ENCODE measurements at places on chromosomes 5 and 9.

DNA sequence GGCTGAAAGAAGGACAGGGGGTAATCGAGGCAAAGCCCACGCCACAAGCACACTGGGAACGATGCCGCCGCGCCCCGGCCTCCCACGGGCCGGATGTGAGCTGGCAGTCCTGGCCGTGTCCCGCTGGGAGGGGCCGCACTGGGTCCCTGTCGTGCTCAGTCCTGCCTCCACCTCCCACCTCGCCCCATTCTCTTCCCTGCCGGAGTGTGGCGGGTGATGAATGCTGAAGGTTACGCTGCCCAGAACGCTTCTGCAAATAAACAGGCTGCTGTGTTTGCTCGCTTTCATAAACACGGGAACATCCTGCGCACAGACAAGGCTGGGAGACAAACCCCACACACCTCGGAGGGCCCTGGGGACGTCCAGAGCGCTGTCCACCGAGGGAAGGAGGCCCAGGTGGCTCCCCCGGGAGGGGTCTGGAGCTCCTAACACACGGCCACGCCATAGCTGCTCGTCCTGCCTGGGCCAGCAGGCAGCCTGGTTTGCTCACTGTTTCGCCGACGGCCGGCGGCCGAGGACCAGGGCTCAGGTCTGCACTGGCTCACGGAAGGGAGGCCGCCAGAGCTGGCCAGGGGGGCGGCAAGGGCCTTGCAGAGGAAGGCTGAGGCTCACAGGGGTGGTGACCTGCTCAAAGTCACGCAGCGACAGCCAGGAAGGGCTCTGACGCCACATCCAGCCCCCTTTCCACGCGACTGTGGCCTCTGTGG is 2.3 kb downstream of the DNLZ start:
- no peak for DNase-seq

- no peak for DNase-seq
These were observed 346.1 kb downstream of the DIRAS2 start for GRCh38 chr9:90296539-90296938.

DNA sequence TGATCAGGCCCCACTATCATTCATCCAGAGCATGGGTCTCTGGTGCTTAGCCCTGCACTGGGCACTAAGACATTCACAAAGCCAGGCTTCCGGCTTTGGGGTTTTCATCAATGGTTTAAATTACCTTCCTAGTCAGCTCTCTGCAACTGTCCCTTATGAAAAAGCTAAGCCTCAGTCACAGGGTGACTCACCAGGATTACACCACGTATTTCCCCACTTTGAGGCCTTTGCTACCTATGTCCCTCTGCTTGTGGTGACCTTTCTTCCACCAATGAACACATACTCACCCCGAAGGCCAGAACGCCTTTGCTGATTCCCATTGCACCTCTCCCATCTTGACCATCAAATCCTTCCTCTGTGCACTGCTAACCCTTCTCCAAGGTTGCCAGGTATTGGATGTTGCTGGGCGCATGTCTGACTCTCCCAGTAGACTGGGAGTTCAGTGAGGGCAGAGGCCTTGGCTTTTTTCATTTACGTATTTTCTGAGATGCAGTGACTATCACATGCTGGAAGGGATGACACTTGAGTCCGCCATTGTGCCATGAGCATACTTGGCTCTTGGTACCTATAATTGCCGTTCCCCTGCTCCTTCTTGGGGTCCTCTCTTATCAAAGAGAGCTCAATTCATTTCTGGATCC is 58.7 kb upstream of the TNFSF8 start:
- peak; percentile 31 for DNase-seq

DNA sequence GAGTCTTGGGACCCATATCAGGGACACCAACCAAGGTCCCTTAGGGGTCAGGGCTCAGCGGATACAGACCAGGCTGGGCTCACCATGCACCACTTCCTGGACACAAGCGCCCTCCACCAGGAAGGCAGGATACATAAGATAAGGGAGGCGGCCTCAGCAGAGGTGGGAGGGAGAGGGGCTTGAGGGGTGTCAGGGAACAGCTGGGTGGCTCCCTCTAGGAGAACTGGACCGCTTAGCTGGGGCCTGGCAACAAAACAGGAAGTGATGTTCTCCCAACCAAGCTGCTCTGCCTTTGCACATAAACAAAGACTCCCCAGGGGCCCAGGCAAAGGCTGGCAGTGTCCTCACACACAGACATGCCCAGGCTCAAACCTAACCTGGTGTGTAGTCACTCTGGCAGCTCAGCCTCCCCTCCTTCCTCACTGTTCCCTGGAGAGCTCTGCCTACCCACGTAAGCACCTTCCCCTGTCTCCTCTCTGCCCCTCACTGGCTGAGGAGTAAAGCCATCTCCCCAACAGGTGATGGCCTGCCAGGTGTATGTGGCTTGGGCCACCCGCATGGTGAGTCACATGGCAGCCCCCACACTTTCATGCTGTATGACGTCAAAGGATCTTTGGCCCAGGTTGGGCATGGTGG is 5.8 kb upstream of the BICD2 start:
- DNase-seq: no peak

DNA sequence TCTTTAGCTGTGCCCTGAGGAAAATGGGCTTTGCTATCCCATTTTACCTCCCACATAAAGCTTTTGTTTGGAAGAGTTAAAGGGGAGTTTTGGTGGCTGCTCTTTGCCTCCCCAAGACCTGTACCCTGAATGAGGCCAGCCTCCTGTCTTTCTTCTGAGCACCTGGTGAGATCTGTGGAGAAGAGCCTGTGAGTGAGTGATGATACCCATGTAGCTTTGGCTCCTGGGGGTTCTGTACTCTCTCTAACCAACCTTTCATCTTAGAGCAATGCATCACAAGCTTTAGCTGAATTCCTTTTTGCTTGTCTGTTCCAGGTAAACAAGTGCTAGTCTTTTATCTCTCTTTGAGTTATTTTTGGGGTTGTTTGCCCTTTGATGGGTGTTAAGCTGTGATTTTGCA is 73.6 kb downstream of the SCAMP1 start:
- DNase-seq: no peak

DNA sequence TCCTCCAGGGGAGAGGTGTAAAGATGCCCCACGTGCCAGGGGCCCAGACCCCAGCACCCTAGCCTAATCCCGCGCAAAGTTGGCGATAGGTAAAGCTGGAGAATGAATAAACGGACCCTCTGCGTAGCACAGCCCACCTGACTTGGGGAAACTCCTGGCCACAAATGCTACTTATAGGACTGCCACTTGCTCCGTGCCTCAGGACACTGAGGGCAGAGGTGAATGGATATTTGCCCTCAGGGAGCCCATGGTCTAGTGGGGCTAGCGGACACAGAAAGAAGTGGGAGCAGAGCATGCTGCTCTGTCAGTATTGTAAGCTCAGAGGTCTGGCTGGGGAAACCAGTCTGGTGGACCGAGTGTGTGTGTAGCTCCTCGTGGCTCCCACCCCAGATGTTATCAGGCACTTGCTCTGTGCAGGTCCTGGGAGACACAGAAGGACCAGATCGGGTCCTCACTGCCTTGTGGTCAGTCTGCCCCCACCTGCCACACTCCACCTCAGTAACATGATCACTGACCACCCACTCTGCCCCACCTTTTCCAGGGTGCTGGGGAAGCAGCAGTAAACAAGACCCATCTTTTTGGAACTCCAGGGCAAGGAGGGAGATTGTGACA is 841 bp downstream of the GRK6 start:
- no peak for DNase-seq

- no peak for DNase-seq
These were observed 6.0 kb downstream of the PDGFRB start for GRCh38 chr5:150149618-150150017.

DNA sequence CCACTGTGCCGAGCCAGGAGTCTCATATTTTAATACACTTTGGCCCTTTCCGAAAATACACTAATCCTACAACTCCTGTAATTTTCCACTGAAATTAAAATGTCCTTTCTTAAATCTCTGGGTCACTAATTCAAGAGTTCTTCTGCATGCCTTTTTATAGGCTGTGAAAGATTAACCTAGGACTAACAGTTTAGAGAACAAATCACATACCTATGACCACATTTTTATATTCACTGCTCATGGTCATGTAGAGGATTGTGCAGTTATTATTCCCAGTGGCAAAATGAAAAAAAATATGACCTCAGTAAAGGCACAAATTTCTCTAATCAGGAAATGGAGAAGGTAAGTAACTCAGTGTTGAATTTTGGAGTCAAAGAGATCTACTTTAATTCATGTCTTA is 33.4 kb downstream of the SLCO4C1 start:
- DNase-seq: no peak

DNA sequence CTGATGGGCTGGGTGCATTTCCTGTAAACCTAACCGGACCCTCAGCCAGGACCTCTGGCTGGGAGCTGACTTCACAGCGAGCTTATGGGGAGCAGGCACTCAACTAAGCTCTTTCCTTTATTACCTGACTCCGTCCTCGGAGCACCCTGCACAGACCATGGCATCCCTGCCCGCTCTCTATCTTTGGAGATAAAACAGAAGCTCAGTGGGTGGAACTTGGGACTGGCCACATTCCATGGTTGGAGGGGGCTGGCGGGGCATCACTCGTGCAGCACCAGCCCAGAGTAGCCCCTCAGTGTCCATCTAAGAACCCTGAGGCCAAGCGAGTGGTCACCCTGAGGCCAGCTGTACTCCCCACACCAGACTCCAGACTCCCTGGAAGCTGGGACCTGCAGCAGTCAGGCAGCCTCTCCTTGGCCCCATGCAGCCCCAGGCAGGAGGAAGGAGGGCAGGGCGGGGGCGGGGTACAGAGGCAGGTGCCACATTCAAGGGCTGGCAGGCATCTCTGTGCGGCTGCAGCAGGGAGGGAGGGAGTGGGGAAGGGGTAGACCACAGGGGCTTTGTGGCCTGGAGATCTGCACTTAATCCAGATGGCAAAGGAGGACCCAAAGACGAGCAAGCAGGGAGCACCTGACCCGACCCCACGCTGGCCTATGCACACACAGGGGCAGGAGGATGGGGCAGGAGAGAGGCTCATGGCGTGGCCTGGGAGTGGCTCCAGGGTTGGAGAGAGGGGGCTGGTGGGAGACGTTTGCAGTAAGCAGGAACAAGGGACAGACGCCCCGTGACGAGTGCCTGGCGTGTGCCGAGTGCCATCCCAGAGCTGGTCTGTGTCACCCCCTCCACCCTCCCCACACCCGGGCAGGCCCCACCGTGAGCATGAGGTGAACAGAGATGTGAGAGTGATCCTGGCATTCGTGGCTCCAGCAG is 26.1 kb downstream of the GLT6D1 start:
- DNase-seq: no peak

GRCh38 chr9:131120620-131121228 is 4.7 kb upstream of the NUP214 start:
- DNase-seq: no peak

GRCh38 chr9:123073991-123074422 is 40.5 kb downstream of the GPR21 start:
- no peak for DNase-seq

DNA sequence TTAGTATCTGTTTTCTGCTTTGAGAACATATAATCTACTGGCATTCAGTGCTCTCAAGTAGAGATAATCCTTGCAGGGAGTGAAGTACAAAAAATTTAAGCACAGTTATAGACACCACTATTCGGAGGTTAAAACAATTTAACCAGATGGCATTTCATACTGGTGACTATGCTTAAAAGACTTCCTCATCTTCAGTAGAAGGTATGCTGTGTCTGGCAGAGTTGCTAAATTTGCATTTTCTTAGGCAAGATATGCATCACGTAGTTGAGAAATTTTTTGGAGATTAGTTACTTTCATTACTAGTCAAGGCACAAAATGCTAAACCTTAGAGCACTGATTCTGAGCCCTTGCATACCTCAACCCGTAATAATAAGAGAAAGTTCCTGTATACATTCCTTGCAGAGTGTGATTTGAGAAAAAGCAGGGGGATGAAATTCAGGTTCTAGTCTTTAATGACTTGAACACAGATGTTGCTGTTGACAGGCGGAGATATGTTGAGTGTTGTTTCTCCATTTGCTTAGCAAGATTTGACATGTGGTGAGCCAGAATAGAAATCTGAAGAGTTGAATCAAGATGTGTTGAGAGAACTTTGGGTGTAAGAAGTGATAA is 70.8 kb upstream of the STARD4 start:
- DNase-seq: no peak

DNA sequence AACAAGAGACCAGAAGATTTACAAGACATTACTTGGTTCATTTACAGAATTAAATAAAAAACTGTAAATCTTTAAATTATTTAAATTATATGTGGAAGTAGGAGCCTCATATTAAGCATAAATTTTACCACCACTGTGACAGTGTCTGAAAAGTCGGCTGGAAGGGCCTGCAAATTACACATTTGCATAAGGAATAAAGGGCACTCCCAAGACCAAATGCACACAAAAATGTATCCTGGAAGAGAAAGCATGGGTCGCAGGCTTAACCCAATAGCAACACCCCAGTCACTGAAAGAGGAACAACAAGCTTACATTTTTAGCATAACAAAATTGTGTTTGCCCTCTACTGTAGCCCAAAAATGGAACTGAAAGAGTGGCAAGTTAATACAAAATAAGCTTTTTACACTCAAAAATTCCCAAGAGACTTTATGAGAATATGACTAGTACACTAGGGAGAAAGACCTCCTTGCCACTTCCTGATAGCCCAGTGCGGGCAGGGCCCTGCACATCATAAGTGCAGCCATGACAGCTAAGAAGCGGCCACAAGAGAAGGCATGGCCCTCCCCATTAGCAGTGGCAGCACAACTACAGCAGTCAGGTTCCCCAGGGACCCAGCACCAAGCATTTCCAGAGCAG is 482.0 kb downstream of the DTWD2 start:
- DNase-seq: no peak

GRCh38 chr5:151628112-151628823 is 37.1 kb upstream of the FAT2 start:
- no peak for DNase-seq

DNA sequence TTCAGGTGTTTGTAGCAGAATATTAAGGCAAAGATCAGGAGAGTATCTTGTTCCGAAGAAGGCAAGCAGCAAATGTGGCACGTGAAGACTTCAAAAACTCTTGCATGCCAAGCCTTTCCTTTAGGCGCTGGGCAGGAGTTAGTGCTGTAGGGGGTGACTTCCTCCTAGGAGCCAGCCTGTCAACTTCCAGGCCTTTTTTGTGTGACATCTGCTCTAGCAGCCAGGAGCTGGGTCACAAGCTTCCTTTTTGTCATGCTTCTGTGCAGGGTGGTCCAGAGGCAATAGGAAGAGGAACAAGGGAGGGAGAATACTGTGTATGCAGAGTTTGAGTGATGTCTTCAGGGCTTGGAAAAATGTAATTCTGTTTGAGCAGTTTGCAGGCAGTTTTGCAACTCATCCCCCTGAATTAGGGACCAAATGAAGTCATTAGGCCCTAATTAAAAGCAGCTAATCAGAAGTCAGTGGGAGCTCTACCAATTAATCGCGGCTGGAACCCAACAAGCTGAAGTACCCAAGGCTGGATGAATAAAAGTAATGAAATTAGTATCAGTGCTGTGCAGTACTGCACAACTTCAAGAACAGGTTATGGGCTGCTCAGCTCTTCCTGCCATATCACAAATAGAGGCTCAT is 53.5 kb downstream of the TLR4 start:
- DNase-seq: no peak

DNA sequence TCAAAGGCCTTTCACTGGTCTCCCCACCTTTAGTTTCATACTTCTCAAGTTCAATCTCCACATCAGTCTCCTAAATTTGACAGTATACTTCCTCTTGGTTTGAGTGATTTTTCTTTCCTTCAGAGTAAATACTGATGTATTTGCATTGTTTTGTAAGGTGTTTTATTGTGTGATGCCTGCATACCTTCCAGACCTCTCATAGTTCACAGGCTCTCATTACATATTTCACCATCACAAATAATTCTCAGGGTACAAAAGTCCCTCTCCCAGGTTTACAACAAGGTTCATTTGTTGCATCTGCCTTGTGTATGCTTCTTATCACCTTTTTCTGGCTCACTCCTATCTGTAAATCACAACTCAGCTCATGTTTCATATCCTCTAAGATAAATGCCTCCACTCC is 22.2 kb upstream of the TUSC1 start:
- DNase-seq: no peak
